ENCODE measurements at places on chromosomes 16 and 17.

GRCh38 chr16:77234611-77235010 is 35.4 kb downstream of the SYCE1L start:
- no peak for DNase-seq

DNA sequence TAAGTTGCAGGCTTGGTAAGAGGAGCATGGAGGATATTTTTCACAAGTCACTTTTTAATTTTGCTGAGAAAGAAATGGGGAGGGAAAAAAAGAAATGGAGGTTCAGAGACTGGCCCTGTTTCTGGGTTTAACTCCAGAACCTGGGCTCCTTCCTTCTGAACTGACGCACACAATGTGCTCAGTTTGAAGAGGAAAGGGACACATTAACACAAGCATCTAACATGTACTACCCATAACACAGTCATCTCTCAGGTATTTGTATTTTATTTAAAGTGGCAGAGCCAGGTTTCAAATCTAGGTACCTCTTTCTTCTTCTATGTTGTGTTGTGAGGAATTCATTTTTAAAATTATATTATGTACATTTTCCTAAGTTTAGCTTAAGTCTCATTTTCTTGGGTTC is 5.3 kb upstream of the TMEM100 start:
- DNase-seq: no peak

DNA sequence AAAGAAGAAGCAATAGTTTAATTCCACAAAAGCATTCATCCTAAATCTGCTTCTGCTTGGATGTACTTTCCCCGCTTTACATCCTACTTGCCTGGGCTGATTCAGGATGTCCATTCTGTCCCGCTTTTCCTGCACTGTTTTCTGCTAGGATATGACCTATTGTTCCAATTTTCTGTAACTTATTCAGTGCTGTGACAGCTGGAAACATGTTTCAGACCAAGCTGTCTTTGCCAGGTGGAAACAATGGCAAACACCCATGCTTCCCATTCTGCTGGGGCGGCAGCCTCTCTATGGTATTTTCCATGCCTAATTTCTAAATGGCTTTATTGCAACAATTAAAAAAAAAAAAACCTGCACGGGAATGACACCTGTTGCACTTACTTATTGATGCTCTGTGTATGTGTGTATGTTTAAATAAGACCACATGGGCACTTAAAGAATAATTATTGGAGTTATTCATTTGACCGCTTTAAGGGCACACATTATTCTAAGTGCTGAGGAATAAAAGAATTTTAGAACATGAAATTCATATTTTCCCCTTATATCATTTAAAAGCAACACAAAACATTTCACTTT is 21.0 kb downstream of the COQ7 start:
- no peak for DNase-seq

DNA sequence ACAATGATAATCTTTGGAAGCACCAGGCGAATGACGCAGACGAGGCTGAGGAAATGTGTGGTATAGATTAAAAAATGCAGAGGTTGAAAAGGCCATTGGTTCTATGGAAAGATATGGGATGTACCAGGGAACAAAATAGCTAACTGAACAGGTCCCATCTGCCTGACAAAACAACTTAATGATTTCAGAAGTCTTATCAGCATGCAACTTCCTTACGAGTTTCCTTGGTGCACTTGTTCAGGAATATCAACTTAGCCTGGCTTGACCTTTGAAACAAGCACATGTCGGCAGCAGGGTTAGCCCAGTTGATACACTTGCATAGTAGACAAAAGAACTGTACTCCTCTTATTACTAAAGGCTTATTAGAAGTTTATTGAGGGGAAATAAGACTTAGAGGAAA is 90.9 kb upstream of the CDH11 start:
- no peak for DNase-seq

DNA sequence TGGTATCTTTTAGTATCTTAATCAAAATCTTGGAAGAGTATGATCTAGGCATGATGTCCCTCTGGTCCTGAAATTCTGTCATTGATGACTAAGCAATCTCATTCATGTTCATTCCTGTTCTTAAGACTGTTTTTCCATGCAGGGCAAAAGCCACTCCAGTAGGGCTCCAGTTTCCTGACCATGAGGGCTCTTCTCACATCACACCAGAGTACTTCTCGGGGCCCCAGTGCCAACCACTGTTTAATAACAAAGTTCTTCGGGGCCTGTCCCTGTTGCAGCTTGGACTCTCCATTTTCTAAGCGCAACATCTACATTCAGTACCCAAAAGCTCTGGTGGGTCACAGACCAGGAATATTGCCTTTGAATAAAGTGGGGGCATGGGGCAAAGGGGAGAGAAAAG is 52.0 kb downstream of the IRX6 start:
- no peak for DNase-seq

DNA sequence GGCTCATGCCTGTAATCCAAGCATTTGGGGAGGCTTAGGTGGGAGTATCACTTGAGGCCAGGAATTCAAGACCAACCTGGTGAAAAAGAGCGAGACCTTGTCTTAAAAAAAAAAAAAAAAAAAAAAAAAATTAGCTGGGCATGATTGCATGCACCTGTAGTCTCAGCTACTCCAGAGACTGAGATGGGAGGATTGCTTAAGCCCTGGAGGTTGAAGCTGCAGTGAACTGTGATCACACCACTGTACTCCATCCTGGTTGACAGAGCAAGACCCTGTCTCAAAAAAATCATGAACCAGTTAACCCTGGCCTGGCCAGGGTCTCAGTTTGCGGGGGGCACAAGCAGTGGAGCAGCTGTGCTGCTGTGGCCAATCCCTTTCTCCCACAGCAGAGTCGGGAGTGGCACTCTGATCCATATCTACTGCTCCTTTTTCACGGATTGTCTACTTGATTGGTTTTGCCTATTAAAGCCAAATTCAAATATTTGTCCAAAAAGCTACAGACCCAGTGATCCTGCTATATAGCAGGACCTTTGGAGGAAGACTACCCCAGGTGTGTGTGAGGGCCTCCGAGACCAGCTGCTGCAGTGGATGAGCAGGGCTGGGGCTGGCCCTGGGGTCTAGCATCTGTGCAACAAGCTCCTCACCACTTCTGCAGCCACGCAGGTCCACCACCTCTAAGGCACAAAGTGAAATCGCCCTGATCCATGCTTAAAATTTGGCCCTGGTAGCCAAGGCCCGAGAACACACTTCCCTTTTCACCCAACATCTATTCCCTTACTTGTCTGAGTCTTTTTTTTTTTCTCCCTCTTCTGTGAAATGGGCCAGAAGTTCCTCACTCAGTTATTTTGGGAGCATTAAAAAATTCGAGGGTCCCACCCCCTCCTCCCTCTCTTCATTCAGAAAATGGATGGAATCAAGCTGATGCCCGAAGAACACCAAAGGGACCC is 48.2 kb downstream of the LDHD start:
- no peak for DNase-seq

- no peak for DNase-seq
These were observed 45.5 kb downstream of the PEMT start for GRCh38 chr17:17545984-17546383.

DNA sequence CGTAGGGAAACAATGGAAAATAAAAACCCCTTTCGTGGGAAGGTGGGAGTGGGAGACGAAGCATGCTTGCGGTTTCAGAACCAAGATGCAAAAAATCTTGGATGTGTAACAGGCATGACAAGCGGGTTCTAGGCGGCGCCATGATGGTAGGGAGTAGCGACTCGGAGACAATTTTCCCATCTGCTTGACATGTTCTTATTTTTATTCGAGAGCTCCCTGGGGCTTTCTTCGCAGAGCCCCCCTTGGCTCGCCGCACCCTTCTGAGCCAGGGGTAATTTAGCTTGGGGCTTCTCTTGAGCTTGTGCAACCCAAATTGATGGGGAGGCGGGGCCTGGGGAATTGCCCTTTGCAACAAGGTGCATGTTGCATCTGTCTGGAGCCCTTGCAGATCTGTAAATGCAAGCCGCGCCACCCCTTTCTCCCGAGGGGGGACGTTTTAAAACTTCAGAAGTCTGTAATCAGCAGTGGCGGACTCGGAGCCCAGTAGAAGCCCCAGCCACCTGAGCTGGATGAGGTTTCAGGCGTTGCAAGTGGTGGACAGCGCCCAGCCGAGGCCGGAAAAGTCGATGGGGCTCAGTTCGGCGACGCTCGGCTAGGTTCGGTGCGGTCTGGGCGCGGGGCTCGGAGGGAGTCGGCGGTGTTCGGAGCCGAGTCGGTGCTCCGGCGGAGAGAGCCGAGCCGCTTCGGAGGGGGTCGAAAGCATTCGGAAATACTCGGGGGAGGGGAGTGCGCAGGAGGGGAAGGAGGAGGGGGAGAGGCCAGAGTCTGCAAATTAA is 2.9 kb downstream of the GNAO1 start:
- peak; percentile 91 for DNase-seq

DNA sequence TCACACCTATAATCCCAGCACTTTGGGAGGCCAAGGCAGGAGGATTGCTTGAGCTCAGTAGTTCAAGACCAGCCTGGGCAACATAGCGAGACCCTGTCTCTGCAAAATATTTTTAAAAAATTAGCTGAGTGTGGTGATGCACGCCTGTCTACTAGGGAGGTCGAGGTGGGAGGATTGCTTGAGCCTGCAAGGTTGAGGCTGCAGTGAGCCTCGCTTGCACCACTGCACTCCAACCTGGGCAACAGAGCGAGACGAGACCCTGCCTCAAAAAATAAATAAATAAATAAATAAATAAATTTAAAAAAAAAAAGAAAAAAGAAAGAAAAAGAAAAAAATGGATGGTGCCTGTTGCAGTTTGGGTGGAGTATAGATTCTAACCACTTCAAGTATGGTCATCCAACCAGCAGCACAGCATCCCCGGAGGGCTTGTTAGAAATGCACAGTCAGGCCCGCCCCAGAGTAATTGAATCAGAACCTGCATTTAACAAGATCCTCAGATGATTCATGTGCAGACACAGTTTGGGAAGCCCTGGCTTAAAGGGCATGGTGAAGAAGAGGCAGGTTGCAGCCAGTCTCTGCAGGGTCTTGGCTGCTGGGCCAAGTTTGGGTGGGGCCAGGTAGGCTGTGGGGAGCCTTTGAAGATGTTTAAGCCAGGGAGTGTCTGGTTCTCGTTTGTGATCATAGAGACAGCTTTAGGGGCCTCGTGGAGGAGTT is 40.8 kb downstream of the MRC2 start:
- DNase-seq: no peak

- DNase-seq: no peak
These were observed 299.3 kb downstream of the SOX9 start for GRCh38 chr17:72419866-72420774.

DNA sequence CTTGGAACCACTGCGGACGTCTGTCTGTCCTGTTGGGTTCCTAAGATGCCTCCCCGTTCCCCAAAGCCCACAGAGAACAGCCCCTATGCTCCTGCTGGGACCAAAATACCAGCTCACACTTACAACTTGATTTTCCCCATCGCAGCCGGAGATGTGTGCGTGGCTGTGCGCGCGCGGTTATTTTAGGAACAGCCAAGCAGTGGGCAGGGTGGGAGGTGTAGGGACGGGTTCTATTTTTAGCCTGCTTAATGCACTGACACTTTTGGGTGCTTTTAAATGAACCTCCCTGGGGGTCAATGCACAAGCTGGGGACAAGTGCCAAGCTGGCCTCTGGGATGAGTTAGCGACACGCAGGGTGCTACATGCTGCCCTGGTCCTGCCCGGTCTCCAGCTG is 74.1 kb downstream of the KLHDC4 start:
- DNase-seq: peak; percentile 74

- peak; percentile 45 for DNase-seq
These were observed 35.6 kb upstream of the ENDOV start for GRCh38 chr17:80379348-80379747.

- DNase-seq: no peak
These were observed 129.4 kb upstream of the IRX5 start for GRCh38 chr16:54801057-54801844.

GRCh38 chr17:258906-259305 is 77.5 kb upstream of the DOC2B start:
- no peak for DNase-seq

DNA sequence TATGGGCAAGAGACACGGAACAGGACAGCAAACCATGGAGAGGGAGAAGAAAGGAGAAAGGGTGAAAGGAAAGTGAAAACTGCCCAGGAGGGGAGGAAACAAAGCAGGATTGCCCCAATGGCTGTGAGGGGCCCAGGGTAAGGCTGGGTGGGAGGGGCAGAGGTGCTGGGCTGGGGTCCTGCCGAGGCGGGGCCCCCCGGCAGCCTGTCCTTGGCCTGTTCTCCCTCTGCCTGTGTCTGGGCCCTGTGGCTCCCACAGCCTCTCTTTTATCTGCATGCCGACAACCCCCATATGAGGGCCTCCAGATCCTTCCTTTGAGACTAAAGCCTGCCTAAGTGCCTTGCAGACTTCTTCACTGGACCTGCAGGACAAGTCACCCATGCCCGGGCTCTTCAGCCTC is 15.5 kb downstream of the ZNHIT3 start:
- DNase-seq: no peak

- no peak for DNase-seq
These were observed 48.3 kb downstream of the CCT6B start for GRCh38 chr17:34913001-34913400.

GRCh38 chr17:35313875-35314409 is 59.5 kb downstream of the SLFN11 start:
- DNase-seq: no peak

DNA sequence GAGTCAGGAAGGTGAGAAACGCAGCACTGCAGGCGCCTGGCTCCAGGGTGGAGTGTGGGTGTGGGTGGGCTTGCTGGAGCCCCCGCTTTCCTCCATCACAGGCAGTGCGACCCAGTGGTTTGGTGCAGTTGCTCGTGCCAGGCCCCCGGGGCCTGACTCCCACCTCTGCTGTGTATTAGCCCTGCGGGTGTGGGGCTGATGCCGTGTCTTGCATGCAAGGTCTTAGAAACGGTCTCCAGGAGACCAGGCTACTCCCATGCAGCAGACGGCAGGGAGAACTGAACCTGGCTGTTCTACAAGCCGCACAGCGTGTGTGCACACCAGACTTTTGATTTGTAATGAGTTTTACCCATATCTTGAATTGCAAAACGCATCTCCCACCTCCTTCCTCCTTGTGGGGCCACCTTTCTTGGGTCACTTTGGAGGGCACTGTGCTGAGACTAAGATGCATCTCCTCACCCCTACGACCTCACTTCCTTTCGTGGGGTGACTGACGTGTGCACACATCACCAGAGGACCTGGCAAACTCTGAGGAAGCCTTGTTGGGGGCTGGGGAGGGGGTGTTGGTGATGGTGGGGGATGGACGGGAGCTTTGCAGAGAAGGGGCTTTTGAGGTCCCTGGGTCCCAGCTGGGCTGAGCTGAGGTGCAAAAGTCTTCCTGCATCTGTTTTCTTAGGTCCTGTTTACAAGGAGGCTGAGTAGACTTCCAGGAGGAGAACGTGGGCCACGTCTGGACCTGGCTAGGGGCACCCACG is 101.8 kb upstream of the TNRC6C start:
- DNase-seq: no peak

DNA sequence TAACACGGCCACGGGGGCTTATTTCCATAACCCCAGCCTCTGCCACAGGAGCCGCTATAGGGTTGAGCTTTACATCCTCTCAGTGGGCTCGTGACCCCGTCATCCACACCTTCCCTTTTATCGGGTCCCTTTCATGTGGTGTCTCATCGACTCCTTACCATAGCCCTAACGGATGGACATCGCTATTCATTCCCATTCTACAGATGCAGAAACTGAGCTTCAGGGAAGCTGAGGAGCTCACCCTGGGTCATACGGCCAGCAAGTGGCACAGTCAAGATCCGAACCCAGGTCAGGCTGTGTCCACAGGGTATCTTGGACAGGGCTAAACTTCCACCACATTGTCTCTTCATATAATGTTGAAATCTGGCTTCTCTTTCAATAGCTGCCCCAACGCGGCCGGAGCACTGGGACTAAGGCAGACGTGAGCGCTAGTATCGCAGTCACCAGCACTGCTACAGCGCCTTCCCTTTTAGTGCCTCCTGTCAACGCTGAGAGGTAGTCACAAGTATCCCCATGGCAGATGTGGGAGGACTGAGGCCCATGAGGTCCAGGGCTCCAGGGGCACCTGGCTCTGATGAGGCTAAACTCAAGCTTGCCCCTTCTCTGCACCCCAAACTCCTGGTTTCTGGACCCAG is 50.8 kb downstream of the SOCS1 start:
- DNase-seq: no peak

All from head of caudate nucleus (tissue), 42 donors.